ENCODE measurements at places on chromosomes 3 and 15.

GRCh38 chr3:30577788-30578187, 28.6 kb upstream of the TGFBR2 start:
- no peak for DNase-seq

DNA sequence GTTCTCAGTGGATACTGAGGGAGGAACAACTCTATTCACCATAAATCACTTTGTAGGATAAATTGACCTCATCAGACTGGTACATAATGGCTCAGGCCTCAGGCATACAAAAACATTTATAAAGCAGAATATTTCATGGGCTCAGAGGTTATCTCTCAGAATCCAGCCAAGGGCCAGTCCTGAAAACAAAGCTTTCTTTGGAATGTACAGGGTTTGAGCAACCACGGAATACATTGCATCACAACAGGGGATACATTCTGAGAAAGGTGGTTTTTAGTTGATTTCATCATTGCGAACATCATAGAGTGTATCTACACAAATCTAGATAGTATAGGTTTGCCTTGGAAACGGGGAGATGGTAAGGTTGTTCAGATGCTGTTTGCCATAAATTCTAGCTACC, 33.4 kb upstream of the CTDSPL2 start:
- DNase-seq, result no peak

DNA sequence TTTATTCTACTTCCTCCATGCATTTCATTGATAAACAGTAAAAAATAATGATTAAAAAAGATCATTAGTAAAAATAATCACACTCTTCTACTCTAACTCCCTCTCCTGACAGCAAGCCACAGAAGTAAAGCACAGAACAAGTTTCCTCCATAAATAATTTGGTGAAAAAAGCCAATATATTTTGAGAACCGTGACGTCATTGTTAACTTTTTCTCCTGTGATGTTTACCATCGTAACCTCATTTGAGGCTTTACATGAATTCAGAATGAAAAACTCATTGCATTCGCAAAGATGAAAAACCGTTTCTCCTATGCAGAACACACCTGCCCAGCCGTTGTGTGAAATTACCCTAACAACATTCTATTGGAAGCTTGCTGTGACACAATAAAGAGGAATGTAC, 120.7 kb downstream of the NSUN3 start:
- no peak for DNase-seq

GRCh38 chr15:45670511-45670910, 35.7 kb downstream of the SQOR start:
- DNase-seq, result no peak
